ENCODE measurements at places on chromosomes 3 and 15.

GRCh38 chr3:120263792-120264191 is 21.2 kb downstream of the GPR156 start:
- DNase-seq = no peak

GRCh38 chr15:30997270-30997669 is 5.8 kb upstream of the MTMR10 start:
- no peak for DNase-seq

DNA sequence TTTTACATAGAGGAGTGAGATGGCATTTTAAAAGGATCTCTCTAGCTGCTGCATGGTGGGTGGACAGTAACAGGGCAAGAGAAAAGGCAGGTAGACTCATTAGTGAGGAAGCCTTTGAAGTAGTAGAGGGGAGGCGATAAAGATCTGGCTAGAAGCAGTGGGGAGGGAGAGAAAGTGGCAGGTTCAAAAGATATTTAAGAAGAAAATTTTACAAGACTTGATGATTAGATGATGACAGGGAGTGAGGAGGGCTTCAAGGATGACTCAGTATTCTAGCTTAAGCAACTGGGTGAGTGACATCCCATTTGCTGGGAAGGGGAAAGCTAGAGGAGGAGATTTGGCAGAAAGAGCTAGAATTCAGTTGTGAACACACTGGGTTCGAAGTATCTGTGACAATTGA is 3.8 kb upstream of the BRPF1 start:
- DNase-seq = peak; percentile 59

GRCh38 chr3:125624341-125624740 is 29.0 kb upstream of the OSBPL11 start:
- no peak for DNase-seq

GRCh38 chr15:31483986-31484951 is 157.6 kb downstream of the KLF13 start:
- no peak for DNase-seq

GRCh38 chr3:50357481-50357880 is 1.8 kb downstream of the TMEM115 start:
- peak; percentile 60 for DNase-seq

GRCh38 chr3:50237133-50237651 is 1.2 kb downstream of the GNAI2 start:
- DNase-seq = peak; percentile 44

DNA sequence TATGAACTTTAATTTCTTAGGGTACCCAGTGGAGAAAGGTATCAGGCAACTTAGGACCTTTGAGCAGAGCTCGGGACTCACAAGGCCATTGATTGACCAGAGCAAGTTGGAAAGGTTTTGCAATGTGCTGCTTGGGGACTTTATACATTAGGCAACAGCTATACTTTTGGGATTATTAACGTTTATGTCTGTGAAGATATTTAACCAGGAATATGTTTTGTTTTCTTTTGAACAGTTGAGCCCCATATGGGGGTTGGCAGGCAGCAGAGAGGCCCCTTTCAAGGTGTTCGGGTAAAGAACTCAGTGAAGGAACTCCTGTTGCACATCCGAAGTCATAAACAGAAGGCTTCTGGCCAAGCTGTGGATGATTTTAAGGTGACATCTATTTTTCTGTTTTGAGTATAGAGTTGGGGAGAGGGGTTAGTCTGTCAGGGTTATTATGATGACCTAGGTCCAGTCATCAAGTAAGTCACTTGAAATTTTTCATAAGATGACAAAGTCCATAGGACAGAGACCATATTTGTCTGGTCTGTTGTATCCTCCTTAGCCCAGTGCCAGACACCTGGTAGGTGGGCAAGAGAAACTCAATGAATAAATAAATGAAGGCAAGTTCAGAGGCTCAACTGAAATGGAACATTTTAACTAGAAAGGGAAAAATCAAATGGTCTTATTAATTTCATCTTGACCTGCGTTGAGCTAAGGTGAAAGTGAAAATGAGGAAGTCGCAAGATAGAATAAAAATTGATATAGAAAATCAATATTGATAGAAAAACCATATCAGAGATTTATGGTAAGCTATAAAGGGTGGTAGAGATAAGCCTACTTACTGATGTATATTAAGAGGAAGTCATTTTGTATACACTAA is 2.8 kb downstream of the NFKBIZ start:
- DNase-seq = peak; percentile 48

- DNase-seq = no peak
Observed at GRCh38 chr3:23810343-23811184, 4.8 kb downstream of the UBE2E1 start.

GRCh38 chr3:100254168-100254777 is 6.5 kb upstream of the TBC1D23 start:
- peak; percentile 53 for DNase-seq

DNA sequence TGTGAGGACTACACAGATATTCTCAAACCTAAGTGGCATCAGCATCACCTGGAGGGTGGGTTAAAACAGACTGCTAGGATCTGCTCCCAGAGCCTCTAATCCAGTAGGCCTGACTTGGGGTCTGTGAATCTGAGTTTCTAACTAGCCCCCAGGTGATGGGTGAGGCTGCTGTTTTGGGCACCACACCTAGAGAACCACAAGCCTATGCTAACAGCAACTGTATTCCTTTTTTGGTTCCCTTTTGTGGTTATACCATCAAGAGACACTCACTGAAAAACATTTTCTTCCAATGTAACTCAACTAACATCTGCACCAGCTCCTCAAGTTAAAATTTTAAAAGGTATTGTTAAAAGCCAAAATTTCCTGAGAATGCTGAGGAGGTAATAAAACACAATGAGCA is 16.0 kb downstream of the WDR82 start:
- DNase-seq = no peak

GRCh38 chr3:150958683-150959082 is 13.8 kb downstream of the CLRN1 start:
- no peak for DNase-seq

GRCh38 chr3:47761046-47761445 is 20.6 kb downstream of the SMARCC1 start:
- DNase-seq = no peak

DNA sequence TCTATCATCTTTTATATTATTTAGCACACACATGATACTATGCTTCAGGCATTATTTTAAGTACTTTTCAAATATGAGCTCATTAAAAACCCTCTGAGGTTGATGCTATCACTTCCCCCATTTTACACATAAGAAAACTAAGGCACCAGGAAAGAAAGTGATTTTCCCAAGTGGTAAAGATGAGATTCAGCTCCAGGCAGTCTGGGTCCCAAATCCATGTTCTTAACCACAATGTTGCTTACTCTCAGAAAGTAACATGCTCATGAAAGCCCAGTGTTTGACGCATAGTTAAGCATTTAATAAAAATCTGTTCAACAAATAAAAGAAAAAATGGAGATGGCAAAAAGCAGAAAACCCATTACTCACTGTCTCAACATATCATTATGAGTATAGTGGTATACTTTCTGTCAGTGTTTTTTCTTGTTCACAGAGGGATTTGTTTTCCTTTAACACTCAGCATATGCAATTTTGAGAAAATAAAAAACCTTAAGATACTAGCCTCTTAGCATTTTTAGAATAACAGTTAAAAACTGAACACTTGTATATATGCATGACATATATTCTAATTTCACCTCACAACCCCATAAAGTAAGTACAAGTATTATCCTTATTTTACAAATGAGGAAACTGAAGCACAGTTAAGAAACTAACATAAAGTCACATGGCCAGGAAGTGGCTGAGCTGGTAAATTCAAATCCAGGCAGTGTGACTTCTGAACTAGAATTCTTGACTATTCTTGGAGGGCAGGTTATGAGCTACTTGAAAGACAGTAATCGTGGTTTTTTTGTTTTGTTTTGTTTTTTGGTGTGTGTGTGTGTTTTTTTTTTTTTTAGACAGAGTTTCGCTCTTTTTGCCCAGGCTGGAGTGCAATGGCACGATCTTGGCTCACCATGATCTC is 10.4 kb downstream of the PEAK1 start:
- peak; percentile 58 for DNase-seq

- no peak for DNase-seq
Observed at GRCh38 chr15:62606376-62607113, 436.0 kb upstream of the TPM1 start.

- no peak for DNase-seq
Observed at GRCh38 chr3:49024449-49024848, 2.5 kb downstream of the NDUFAF3 start.

- peak; percentile 67 for DNase-seq
Observed at GRCh38 chr3:42502429-42503250, at the start of gene VIPR1. TSS of gene VIPR1 (plus strand) at chr3:42502643. CDS start at chr3:42502736, 93 bp downstream.

GRCh38 chr3:5332270-5332956 is 144.9 kb downstream of the EDEM1 start:
- DNase-seq = no peak

DNA sequence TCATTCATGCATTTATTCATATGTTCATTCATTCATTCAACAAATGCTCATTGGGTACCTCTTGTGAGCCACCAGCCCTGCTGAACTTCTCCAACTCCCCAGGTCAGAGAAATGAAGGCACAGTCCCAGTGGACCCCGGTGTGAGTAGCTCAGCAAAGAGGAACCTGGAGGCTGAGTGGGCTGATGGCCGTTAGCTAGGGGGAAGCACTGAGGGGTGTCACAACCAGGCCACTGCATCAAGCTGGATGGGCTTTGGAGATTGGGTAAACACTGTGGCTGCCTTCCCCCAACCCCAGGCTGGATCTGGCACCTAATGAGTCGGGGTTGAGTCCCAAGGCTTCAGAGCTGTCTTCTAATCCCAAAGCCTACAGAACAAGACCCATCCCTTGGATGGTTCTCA is 12.1 kb upstream of the ALAS1 start:
- DNase-seq = peak; percentile 81

DNA sequence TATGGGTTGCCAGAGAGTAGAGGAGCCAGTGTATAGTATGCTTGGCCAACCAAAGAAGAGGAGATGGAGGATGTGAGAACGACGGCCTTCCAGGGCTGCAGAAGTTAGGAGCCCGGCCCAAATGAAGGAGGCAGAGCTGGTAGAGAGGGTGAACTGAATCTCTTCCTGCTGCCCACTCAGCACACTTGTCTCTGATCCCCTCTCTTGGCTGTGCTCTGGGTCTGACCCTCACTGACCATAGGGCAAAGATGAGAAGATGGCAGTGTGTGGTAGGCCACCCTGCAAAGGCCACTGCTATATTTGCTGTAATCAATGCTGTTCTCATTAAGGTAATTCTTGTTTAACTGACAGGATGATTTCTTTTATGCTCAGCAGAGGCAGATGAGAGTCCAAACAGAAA is 256.0 kb downstream of the OCA2 start:
- DNase-seq = no peak

GRCh38 chr15:101027920-101028319 is 108.8 kb downstream of the LRRK1 start:
- DNase-seq = no peak

DNA sequence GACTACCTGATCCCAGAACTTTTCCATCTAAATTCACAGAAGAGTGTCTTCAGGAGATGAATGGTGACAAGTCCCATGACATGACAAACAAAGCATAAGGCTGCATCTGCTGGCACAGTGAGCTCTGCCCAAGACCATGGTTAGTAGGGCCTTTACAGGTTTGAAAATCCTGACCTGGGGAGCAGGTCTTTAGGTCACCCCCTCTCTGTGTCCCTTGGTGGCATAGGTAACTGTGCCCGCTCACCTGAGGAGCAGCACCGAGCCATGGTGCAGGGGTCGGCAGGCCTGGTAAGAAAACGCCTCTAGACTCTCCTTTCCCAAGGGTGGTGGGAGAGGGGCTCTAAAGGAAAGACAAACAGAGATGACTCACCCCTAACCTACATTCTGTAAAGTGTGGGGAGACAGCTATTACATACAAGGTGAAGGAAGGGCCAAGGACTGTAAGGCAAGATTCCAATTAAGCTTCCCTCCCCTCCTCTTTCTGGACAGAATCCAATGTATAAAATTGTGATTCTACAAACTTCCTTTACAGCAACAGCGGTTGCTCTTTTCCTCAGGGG is 74.0 kb downstream of the SATB1 start:
- no peak for DNase-seq

DNA sequence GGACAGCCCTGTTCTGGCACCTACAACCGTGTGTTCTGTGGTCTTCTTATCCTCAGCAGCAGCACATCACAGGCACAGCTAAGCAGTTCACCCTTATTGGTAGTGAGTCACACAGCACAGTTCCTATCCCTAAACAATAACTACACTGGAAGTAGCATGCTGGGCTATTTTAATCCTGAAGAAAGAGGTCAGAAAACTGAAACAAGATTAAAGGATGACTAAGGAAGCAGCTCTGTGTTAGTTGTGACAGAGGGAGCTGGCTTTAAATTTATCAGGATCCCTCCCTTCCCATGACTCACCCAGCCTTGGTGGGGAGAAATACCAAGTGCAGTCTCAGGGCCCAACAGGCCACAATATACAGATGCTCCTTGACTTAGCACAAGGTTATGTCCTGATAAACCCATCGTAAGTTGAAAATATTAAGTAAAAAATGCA is 144.3 kb downstream of the ERC2 start:
- DNase-seq = peak; percentile 38

DNA sequence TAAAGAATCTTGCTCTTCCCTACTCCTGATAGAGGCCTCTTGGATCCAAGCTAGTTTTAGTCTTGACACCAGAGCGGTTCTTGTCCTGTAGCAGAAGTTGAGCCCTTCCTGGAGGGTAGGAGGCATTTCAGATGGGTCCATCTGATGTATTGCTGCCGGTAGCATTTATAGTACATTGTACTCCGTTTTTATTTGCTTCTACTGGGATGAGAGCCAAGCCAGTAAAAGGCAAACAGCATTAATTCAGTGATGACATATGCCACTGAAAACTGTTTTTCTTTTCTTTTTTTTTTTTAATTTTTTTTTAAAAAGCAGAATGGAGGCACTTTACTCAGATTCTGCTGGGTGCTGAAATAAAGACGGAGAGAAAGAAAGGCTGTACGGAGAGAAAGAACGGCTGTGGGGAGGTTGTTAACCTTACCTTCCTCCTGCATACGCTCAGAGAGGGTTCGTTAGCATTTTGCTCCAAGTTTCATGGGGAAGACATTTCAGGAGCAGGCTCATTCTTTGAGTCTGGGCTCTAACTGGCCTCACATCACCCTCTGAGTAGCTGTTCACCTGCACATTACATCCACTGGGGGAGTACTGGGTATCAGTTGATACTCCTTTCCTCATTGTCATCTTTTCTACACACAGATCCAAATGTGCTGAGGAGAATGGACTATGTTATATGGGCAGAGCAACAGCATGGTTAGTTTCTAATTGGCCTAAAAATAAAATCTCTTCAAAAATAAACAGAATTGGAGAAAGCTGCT is 161.5 kb downstream of the FEZF2 start:
- no peak for DNase-seq

Measured in inflammatory macrophage treated with lipopolysaccharide for 4 hours (primary cell).